Cortex of kidney (tissue), 1 donor: ENCODE measurements at places on chromosomes 7 and 10.

- DNase-seq = no peak
Observed at GRCh38 chr10:71084061-71084817, 128.1 kb upstream of the UNC5B start.

DNA sequence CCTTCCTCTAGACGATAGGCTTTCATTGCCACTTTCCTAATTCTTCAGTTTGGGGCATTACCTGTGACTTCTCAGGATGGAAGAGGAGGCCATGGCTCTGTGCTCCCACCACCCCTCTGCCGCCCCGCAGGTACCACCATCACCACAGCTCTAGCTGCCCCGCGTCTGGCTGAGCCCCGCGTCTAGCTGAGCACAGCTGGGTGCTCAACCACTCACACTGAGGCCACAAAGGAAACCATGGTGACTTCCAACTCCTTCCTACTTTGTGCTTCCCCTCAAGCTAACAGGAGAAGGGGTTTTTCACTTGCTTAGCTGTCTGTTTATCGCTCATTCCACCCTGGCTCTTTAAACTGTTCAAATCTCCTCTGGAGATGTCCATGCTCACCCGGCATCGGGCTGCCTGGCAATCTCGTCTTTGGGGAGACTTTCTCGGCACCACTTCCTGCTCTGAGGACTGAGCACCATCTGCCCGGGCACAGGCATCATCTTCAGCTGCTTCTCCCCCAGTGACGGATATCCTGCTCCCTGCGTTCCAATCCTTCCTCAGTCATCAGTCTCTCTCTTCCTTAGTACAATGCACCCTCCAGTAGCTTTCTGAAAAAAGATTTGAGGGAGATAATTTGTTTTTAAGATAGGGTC lies 59.4 kb downstream of the MAD1L1 start:
- no peak for DNase-seq

- DNase-seq = no peak
Observed at GRCh38 chr10:12235116-12235694, 39.2 kb downstream of the CDC123 start.

DNA sequence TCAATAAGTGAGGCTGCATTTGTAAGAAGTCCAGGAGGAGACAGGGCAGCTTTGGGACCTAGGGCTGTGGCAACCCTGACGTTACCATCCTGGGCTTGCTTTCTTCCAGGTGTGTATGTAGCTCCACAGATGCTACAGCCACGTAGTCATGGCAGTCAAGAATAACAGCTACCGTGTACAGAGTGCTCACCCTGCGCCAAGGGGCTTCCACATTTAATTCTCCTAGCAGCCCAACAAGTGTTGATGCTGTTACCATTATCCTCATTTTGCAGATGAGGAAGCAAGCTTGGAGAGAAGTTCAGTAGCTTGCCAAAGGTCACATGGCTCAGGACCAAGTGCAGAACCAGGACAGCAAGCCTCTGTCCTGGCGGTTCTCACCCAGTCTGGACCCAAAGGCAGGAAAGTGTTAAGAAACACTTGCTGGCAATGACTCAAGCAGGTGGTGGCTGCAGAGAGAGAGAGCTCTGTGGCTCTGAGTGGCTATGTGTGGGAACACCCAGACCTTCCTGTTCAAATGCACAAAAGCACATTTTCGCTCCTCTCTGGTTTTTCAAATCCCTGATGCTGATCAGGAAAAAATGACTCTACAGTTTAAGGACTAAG lies 89.8 kb downstream of the CREM start:
- DNase-seq = no peak

GRCh38 chr10:76885816-76886215 lies 751.8 kb downstream of the KCNMA1 start:
- no peak for DNase-seq

- no peak for DNase-seq
Observed at GRCh38 chr7:151704960-151705635, 171.8 kb downstream of the PRKAG2 start.

- no peak for DNase-seq
Observed at GRCh38 chr7:22302951-22303423, 54.0 kb downstream of the RAPGEF5 start.

GRCh38 chr10:70662362-70663220 lies 9.7 kb upstream of the ADAMTS14 start:
- no peak for DNase-seq

DNA sequence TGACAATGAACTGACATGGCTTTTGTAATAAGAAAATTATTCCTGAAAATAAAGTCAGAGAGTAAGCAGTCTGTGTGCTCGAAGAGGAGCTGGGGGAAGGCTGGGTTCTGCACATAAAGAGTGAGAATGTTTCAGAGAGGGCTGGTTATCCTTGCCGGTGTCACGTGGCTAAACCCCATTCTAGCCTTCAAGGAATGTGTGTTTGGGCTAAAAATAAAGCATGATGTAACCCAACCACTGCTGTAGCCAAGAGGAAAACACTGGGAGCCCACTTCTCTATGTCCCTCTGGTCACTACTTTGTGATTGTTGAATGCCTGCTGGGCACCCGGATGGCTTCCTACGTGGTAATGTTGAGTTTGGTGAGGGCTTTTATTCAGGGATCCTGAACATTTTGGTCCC lies 23.5 kb downstream of the WDFY4 start:
- DNase-seq = no peak

- DNase-seq = no peak
Observed at GRCh38 chr7:44291066-44291732, 34.2 kb downstream of the CAMK2B start.

- DNase-seq = no peak
Observed at GRCh38 chr10:31897506-31897905, 31.1 kb downstream of the ARHGAP12 start.

DNA sequence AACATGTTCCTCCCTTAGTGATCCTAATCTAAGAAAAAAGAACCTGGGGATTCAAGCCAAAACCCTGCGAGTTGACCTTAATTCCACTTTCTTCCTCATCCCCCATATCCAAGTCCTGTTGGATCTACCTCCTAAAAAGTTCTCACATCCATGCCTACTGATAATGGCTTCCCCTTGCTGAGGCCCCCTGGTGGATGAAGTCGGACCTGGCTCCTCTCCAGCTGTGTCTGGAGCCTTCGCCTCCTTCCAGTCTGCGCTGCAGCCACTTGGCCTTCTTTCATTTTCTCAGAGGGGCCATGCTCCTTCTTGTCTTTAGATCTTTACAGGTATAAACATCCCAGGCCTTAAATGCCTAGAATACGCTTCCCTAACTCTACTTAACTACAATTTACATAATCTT lies 8.1 kb downstream of the PDE1C start:
- no peak for DNase-seq

DNA sequence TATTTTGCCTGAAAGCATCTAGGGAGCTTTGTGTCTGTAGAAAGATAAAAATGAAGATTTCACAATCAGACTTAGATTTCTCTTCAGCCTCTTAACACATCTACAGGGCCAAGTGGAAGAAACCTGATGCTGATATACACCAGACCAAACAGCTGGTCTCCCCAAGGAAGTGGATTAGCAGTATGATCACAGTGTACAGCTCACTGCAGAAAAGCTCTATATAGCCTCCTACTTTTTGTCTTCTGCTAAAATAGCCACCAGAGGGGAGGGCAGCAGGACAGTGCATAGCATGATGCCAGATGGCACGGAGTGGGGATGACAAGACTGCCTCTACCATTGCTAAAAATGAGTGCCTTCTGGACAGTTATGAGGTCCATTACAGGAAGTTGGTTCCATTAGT lies 16.0 kb downstream of the FAM13C start:
- DNase-seq = no peak

DNA sequence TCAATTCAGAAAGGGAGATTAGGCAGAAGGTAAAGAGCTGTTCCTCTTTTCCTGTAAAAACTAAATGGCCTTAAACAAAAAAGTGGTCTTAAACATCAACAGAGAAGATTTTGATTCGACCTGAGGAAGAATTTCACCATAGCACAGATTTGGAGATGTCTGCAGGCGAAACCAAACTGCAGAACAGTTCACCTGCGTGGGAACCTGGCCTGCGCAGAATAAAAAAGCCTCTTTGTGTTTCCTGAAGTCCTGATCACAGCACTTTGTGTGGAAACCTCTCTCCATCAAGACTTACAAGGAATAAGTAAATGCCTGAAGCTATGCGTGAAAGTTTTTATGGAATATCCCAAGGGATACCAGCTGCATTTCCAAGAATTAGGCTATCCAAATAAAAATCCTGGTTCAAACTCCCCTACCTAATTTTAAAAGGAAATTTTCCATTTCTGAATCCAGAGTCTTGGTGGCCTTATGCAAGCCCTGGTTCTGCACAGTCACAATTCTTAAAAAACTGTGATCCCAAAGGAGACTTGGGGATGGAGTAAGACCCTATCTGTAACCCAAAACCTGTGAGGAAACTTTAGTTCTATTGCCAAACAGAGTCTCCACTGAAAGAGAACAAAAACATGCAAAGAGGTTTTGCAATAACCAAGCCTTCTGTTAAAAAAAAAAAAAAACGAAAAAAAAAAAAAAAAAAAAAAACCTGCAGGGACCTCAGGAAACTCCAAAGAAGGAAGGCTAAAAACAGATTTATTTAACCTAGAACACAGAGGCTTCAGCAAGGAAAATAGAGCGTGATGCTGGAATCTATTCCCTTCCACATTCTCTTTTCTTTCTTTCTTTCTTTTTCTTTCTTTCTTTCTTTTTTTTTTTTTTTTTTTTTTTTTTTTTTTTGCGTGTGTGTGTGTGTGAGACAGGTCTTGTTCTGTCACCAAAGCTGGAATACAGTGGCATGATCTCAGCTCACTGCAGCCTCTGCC lies 10.4 kb downstream of the CALML3 start:
- no peak for DNase-seq

- no peak for DNase-seq
Observed at GRCh38 chr10:3074145-3074665, 6.9 kb downstream of the PFKP start.

DNA sequence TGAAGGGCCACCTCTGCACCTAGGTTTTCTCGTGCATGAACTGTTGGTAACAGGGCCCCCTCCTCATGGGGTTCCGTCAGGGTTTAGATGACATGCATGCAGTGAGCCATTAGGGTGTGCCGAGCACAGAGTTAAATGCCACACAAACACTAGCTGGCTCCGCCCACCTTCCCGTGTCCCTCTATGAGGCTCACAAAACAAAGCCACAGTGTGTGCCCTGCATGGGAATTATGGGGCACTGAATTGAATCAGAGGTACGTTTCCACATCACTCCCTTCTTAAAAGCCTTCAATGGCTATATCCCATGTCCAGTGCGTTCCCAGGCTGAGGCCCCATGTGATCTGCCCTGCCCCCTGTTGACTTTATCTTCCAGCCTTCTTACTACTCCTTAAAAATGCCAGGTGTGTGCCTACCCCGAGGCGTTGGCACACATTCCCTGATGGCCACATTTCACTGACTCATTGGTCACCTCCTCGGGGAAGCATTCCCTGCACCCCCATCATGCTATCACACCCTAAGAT lies 35.7 kb downstream of the GSDME start:
- no peak for DNase-seq

- no peak for DNase-seq
Observed at GRCh38 chr10:69413221-69413865, 3.4 kb downstream of the TACR2 start.

GRCh38 chr7:7851381-7851780 lies 117.2 kb upstream of the GLCCI1 start:
- no peak for DNase-seq

GRCh38 chr10:117246997-117247671 lies 6.2 kb downstream of the SLC18A2 start:
- no peak for DNase-seq

- no peak for DNase-seq
Observed at GRCh38 chr7:7650682-7651206, 10.2 kb downstream of the UMAD1 start.

- no peak for DNase-seq
Observed at GRCh38 chr10:102230861-102231356, 4.8 kb downstream of the ELOVL3 start.

DNA sequence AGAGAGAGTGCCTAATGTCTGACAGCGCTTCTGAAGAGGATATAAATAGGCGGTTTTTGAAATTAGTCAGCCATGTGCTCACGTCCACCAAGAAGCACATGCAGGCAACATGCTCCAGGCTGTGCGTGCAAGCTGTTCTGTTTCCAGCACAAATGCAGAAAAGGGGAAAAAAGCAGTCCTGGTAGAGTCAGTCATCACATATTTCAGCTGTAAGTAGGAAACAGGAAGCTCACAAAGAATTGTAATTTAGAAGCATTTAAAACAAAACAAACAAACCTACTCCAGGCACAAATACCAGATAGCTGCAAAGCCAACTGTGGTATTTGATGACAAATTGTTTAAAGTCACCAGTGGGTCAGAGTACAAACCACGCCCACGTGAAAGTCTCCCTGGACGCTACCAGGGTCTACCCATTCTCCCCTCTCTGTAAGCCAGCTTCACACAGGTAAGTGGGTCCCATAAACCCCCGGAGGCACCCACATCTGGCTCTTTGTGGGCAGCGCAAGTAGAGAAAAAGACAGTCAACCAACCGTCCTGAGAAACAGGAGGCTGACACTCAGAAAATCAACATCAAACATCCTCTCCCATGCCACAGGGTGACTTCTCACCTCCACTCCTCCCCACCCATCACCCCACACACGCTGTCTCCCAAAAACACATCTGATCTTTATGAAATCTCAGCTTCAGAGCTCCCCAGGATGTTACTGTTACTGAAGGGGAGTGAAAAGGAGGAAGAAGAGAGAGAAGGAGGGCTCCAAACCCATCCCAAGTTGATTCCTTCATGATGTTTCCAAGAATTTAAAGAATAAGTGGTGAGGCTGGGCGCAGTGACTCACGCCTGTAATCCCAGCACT lies 186.4 kb downstream of the FAM107B start:
- no peak for DNase-seq

DNA sequence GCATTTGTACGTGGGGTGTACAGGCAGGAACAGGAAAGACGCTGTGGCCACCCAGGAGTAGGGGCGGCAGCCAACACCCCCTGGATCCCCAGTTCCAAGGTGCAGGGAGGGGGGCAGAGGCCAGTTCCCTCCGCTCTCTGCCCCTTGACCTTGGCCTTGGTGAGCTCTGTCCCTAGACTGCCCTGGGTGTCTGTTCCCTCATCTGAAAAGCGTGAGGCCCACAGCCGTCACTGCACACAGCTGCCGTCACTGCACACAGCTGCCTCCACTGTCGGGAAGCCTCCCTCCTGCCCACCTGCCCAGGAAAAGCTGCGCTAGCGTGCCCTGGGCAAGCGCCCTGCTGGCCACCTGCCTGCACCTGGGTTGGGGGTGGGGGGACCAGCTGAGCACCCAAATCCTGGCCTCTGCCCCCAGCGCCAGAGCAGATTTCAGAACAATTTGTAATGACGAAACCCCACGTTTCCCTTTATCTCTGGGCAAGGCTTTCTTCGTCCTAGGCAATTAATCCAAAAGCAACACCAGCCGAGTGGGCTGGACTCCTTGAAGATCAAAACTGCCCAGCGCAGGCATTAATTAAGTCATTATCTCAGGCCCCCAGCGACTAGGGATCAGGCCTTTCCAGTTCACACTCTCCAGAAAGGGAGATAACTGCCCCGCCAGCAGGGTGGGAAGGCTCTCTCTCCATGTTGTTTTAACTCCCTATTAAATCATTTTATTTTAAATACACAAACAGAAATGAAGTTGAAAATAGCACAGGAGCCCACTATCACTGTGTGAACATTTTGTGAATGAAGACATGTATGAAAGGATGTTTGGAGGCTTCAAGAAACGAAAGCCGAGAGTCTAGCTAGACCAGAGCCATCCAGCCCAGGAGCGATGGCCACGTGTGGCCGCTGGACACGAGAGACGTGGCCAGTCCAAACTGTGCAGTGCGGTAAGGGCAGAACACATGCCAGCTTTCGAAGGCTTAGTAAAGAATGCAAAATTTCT lies 4.0 kb upstream of the PDGFA start:
- DNase-seq = no peak

GRCh38 chr10:110324201-110324804 lies 19.6 kb upstream of the SMNDC1 start:
- DNase-seq = no peak
